ENCODE measurements at places on chromosomes 5 and 9. TPM values are rescaled to one million over a fixed set of nuclear protein-coding genes. Genes with fewer than 3 reads are reported as not detected.
A peak's percentile ranks its signal among the peaks of the same experiment; 100 is the strongest.

DNA sequence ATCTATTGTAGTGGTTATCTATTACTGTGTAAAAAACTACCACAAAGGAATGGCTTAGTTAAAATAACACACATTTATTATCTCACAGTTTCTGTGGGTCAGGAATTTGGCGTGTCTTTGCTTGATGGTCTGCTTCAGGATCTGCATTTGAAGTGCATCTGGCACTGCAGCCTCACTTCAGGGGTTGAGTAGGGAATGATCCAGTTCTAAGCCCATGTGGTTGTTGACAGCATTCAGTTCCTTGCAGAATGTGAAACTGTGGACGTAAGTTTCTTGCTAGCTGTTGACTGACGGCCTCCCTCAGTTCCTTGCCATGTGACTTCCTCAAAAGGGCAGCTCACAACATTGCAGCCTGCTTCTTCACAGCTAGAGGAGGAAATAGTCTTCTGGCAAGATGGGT is 2.1 kb upstream of the OGN start:
- ATAC-seq: no peak

DNA sequence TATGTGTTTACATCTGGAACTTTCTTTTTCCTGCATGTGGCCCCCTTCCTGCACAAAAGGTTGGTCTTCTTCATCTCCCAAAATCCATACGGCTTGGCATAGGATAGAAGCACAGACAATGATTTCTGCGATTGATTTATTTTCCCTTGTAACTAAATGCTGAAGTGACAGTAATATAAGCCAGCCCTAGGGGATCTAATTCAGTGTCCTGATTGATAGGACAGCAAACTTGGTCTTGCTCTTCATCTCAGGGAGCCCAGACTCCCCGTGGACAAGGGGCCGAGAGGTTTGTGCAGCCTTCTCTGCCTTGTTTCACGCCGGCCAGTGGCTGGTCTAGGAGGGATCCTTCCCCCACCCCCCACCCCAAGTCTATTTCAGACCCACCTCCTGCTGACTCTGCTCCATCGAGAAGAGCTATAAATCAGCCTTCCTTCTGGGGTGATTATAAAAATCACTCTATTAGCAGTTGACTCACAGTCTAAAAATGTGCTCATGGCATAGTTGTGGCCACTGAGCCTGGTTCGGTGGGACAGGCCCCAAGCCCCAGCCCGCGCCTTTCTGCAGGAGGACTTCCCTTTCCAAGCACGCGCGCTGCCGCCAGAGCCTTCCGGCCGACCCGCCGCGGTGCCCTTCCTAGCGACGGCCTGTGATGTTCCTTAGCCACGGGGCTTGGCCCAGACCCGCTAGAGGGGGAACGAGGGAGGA is 89.8 kb upstream of the COL5A1 start:
- peak; percentile 79 for ATAC-seq

DNA sequence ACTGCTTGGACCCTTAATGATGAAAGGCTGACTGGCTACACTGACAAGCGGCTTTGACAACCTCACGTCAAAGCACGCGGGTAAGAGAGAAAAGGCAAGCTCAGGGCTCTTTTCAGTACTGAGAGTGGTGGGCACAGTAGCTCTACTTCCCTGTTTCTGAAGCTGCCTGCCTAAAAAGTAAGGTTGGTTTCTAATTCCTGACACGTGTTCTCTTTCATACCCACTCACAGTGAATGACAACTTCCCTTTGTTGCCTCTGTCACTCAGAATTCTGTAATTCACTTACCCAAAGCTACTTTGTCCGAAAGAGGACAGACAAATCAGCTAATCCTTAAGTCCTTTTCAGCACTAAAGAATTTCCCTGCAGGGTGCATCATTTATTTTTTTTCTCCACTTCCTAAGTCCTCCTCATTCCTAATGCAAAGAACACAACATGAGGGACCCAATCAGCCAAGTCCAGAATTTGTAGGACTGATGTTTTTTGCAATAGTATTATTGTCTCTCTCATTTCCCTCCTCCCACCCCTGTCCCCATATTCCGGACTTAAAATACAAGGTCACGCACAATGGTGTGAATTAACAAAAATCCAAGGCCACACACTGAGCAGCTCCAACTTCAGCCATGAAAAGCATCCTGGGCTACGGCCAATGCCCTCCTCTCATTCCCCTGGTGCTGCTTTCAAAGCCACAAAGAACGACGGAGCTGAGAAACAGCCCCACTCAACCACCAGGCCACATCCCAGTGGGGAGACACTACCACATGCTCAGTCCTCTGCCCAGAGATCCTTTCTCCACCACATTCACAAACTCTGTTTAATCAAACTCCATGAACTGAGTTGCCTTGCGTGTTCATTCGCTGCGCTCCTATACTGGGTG is 221.0 kb downstream of the TSSK1B start:
- ATAC-seq: no peak

The SOHLH1 gene
- not detected for total RNA-seq

The C6 gene
- total RNA-seq: not detected

The GABRA1 gene
- total RNA-seq: 0.11 TPM

DNA sequence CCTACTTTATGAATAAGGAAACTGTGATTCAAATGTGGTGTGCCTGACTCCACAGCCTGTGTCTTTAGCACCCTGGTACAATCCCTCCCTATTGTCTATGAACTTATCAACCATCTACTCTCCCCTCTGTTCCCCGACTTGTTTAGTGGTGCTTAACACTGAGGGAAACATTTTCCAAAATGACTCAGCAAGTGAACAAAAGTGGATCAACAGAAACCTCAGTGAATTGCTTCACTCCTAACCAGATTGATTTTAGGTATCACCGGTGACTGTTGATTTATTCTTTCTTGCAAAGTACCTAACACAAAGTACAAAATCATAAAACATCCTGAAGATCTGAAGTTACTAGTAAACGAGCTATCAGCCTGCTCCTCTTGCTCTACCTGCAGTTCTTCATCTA is 42.1 kb upstream of the RAPGEF6 start:
- ATAC-seq: no peak

The ACTBL2 gene
- not detected for total RNA-seq

GRCh38 chr5:997001-997474 is 11.6 kb upstream of the NKD2 start:
- ATAC-seq: peak; percentile 22

- no peak for ATAC-seq
Measured at GRCh38 chr9:78005231-78006002, 26.2 kb downstream of the GNAQ start.

DNA sequence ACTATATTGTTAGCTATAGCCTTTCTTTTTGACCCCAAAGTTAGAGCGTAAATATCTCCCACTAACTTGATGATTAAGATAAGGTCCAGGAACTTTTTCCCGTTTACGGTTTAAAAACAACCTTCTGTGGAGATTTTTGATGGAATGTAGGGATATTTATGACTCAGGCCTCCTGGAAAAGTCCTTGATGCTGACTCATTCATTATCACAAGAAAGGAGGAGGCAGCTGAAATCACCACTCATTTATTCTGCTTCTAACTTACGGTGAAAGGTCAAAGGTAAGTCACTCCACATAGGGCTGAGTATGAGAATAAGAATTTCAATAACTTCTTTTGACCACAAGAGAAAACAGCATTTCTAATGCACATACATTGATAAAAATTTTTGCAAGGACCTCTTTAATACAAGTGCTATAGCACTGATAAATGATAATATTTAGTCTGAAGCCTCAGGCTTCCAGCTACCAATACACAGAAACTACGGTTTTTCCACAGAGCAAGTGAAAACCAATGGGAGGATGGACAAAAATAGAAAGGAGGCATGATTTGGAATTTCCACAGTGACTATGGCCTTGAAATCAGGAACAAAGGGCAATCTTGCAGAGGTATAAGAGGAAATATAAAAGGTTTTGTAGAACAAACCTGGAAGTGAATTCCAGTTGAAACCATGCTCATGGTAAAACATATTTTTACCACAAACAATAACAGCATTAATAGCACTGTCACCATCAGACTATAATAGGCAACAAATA is 146.5 kb downstream of the PPP2R2B start:
- peak; percentile 72 for ATAC-seq

GRCh38 chr5:158701007-158701391 is 398.7 kb downstream of the EBF1 start:
- ATAC-seq: no peak

GRCh38 chr9:127086771-127087170 is 35.7 kb downstream of the ANGPTL2 start:
- ATAC-seq: no peak

- peak; percentile 52 for ATAC-seq
Measured at GRCh38 chr5:141734501-141735229, 52.6 kb upstream of the ARAP3 start.

- ATAC-seq: no peak
Measured at GRCh38 chr5:17735761-17736160, 101.5 kb downstream of the TAF11L14 start.

The TRIM7 gene
- 2.6 TPM for total RNA-seq
